ENCODE measurements at places on chromosomes 3 and 15.

GRCh38 chr3:45964139-45964538 lies 20.9 kb downstream of the CXCR6 start:
- no peak for DNase-seq

DNA sequence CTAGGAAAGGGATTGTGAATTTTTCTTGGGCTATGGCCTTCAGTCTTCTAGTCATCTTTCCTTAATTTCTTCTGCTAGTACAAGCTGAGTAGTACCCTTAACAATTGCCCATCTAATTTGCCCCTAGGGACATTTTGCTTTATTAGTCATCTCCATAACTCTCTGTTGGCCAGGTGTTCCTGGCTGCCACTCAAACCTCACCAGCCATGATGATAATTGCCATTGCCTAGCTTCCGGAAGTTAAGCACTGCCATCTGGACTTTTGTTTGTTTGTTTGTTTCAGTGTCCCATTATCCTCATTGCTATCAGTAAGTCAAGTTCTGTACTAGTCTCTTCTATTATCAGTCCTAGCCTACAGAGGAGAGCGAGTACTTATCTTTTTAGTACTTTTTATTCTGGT lies 36.6 kb upstream of the UBL7 start:
- DNase-seq, result peak; percentile 69

GRCh38 chr3:39671600-39671999 lies 137.8 kb upstream of the MYRIP start:
- peak; percentile 50 for DNase-seq

DNA sequence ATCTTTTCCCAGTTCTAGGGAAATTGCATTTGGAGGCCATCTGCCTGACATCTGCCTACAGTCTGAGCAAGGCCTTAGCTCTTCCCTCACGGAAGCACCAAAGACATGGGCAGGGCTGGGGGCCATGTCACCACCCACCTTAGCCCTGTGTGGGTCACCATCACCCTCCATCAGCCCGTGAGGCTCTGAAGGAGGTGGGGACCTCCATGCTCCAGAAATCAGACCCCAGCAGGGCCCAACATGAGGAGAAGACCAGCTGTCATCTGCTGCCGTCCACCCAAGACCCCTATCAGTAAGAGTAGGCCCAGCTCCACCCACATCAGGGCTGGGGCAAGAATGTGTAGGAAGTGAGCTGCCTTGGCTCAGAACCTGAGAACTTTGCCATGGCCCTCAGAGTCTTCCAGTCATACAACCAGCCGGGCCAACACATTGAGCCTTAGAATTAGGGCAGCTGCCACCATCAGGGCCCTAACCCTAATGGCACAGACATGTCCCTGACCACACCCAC lies 1.9 kb downstream of the TMIE start:
- DNase-seq, result no peak

DNA sequence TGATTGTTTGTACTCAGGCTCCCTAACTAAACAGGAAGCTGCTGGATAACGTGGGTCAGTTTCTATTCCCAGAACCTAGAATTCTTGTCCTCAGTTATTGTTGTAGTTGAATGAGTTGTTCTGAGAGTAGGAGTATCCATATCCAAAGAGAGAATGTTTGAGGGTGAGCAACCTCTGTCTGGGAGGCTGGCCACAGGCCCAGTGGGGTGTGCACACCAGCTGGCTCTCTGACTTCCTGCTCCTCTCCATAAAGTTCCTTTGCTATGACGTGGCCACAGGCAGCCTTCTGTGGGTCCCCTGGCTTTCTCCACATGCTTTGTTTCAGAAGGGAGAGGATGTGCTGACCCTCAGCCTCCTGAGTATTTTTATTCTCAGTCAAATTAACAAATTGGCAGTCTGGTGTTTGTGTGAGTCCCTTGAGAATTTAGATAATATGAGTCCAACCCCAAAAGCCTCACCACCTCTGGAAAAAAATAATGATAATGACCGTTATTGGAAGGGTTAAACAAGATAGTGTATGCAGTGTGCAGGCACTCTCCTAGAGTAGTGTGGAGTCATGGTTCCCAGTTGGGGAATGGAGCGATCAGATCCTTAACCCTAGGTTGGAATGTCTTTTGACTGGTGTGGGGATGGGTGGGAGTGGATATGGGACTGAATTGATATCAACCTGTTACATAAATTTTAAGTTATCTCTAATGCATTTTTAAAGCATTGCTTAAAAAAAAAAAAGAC lies 47.6 kb upstream of the MED12L start:
- DNase-seq, result peak; percentile 10

GRCh38 chr3:186614266-186614596 lies 1.4 kb downstream of the AHSG start:
- no peak for DNase-seq

DNA sequence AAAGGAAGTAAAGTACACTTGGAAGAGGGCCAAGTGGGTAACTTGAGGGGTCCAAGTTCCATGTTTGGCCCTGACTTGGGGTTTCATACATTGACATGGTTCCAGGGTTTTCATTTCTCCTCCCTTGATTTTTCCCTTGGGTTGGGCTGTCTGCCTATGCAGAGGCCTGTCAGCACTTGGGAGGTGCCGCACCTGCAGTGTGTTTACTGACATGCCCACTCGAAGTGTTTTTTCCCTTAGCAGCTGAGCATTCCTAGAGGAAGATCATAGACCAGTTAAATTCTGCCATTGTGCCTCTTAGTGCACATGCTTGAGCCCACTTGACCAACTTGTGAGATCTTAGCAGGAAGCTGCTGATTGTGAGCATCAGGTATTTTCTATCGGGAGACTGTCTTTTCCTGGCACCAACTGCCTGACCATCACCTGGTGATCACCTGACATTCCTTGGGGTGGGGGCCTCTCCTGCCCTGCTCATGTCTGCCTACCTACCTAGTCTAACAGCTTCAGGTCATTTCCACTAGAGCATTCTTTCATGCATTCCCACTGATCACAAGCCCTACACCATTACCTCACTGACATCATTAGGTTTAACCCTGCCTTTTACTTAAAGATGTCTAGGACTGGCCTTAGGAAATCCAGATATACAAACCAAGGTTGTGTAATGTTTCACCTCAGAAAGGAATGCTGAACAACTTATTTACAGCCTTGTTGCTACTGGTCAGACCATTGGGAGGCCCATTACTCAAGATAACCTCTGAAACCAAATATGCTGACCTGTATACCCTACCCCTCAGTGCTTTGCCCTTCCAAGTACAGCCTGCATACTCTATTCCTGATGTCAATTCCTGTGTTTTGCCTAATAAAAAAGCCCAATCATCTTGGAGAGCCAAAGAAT lies 68.3 kb downstream of the CD47 start:
- no peak for DNase-seq

GRCh38 chr3:76940181-76940770 lies 99.6 kb upstream of the ROBO2 start:
- no peak for DNase-seq

GRCh38 chr3:32733631-32734229 lies 48.7 kb downstream of the CNOT10 start:
- DNase-seq, result no peak

- DNase-seq, result no peak
Measured at GRCh38 chr3:136311261-136311660, 61.1 kb downstream of the PCCB start.

- DNase-seq, result peak; percentile 26
Measured at GRCh38 chr3:186976837-186977750, 46.8 kb downstream of the ST6GAL1 start.

GRCh38 chr3:196660381-196661166 lies 21.1 kb downstream of the NRROS start:
- DNase-seq, result no peak

GRCh38 chr15:56351957-56352506 lies 13.2 kb upstream of the TEX9 start:
- DNase-seq, result no peak

DNA sequence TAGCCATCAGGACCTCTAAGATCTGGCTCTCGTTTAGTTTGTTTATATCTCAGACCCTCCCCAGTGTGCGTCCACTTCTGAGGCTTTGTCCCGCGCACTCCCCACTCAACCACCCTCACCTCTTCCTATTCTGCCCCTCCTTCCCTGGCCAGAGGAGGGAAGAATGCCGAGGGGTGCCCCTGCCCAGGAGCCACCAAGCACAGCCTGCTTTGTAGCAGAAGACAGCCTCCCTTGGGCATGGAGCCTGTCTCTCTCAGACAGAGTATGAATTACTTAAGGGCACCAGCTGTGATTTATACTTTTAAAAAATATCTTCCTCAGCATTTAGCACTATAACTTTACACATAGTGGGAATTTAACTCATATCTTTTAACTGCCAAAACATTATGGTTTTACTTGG lies 6.0 kb downstream of the TMEM266 start:
- DNase-seq, result no peak

DNA sequence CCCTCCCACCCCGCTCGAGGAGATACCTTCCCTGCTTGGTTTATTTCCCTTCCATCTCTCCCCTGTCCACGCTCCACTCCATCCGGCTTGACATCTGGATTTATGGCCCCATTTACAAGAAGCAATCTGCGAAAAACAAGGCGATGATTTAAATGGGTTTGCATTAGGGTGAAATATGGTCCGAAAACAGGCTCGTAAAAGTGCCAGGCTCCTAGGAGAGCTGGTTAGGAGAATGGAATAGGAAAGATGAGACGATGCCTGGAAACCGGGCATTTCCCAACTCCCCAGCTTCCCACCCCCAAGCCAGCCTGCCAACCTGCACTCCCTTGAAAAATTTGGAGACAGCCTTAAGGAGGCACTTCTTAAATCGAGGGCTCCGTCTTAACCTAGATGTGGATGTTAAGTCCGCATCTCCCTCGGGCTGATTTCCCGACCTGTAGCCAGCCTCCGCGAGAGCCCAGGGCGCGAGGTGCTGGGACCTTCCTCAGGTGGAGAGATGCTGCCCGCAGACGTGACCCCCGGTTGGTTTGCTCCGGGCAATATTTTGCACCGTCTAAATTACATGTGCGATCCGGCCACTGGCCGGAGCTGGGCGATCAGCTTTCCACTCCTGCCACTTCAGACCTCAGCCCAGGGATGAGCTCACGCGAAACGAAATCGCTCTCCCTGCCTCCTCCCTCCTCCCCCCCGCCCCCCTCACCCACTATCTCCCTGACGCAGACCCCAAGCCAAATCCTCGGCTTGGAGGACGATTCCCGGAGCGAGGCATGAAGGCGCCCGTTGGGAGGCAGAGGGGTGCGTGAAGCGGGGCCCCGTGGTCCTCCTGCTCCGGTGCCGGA lies 1.3 kb downstream of the GRM7 start:
- DNase-seq, result no peak

DNA sequence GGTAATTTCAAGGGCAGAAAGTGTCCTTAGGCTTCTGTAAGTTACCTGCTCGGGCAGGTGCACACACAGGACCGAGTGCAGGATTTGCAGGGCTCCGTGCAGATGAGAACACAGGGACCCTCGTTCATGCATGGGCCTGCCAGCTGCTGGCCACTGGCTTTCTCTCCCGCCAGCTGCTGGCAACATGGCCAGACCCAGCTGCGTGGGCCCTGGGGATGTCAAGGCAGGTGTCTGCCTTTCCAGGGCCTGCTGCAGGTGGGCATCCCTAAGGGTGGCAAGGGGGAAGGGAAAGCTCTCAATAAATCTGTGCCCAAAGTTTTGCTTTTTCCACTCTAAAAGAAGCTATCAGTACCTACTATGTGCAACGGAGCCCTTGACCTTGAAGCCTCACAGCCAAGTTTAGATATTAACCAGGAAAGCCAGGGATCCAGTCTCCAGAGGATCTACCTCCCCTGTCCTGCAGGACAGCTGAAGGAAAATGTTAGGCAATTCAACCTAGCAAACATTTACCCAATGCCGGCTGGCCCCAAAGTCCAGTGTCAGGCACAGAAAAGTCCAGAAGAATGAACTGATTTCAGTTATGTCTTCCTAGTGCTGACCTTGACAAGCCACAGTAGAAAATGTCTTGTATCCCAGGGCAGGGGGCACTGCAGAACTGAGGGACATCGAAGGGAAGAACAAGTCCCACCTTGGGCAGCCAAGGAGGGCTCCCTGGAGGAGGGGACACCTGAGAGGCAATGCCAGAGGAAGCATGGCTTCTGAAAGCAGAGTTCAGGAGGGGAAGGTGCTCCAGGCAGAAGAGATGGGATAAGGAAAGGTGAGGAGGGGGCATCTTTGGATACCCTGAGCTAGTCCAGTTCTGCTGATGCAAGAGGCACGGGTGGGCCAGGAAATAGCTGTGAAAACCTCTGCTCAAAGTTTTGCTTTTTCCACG lies 26.4 kb downstream of the NUP210 start:
- no peak for DNase-seq

- DNase-seq, result no peak
Measured at GRCh38 chr15:38076786-38077185, 142.3 kb downstream of the TMCO5A start.

- no peak for DNase-seq
Measured at GRCh38 chr3:51691021-51691420, 15.8 kb upstream of the GRM2 start.

DNA sequence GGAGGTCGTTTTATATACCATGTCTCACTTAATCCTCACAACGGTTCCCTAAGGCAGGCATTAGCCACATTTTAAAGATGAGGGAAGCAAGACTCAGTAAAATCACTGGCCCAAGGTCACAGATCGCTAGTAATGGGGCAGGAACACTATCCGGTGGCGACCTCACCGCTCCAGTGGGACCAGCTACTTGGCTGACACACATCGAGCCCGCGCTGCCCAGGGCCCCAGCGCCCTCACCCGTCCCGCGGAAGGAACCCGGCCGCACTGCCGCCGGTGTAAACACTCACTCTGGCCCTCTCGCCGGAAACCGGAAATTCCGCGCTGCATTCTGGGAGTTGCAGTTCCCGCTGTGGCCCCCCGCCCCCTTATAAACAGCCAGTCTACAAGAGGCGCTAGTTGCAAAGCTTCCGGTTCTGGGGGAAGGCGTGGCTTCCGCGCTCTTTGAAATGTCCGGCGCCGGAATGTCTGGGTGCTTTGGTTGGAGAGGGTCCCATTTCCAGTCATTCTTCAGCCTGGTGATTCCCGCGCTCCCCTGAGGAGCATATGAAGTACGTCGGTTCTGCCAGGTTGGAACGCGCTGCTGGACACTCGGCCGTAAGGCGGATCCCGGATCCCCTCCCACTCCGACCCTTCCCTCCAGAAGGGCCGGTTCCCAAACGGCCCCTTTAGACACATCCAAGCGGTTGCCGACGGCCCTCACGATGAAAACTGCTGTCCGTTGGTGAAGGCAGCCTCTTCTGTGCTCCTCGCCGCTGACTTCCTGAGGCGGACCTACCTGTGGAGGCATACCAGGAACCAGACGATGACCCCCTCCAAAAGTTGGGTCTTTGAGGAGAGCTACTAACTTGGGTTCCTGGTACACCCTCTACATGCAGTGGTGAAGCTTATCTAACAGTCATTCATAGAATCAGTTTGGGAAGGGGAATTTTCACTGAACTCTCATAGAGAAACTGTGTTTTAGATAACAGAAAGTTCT lies at the start of gene UBL7:
Gene UBL7 (minus strand): TSS at position 290 of the 976 bp plus-strand sequence. CDS start 2,293 bp downstream, outside the sequence.
- DNase-seq, result peak; percentile 77

- no peak for DNase-seq
Measured at GRCh38 chr3:20546636-20547035, 360.6 kb upstream of the SGO1 start.

GRCh38 chr15:82936966-82937711 lies 15.4 kb downstream of the HOMER2 start:
- DNase-seq, result peak; percentile 92
